Retinal pigment epithelial cell (primary cell): ENCODE measurements at places on chromosomes 5 and 9.

GRCh38 chr9:7137040-7137439 lies 379.3 kb downstream of the KDM4C start:
- DNase-seq = no peak

GRCh38 chr9:134734270-134734669 lies 92.7 kb downstream of the COL5A1 start:
- DNase-seq = no peak

DNA sequence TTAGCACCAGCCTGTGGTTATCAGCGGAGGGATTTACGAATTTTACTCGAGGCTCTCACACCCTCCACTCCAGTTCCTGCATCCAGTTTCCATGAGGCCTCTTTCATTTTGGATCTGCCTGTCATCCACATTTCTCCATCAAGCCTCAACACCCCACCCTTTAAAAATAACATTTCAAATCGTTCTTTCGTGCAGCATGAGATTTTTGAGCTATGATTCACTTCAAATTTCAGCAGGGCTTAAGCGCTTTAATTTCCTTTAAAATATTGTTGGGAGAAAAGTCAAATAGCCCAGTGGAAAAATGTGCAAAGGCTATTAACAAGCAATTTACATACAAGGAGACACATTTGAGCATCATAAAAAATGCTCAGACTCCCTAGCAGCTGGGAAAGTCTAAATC lies 103.2 kb downstream of the MSX2 start:
- DNase-seq = no peak

GRCh38 chr9:78668148-78668832 lies 371.4 kb downstream of the PSAT1 start:
- DNase-seq = peak; percentile 24

- DNase-seq = peak; percentile 93
Measured at GRCh38 chr9:111730937-111731567, 63.7 kb downstream of the SHOC1 start.

DNA sequence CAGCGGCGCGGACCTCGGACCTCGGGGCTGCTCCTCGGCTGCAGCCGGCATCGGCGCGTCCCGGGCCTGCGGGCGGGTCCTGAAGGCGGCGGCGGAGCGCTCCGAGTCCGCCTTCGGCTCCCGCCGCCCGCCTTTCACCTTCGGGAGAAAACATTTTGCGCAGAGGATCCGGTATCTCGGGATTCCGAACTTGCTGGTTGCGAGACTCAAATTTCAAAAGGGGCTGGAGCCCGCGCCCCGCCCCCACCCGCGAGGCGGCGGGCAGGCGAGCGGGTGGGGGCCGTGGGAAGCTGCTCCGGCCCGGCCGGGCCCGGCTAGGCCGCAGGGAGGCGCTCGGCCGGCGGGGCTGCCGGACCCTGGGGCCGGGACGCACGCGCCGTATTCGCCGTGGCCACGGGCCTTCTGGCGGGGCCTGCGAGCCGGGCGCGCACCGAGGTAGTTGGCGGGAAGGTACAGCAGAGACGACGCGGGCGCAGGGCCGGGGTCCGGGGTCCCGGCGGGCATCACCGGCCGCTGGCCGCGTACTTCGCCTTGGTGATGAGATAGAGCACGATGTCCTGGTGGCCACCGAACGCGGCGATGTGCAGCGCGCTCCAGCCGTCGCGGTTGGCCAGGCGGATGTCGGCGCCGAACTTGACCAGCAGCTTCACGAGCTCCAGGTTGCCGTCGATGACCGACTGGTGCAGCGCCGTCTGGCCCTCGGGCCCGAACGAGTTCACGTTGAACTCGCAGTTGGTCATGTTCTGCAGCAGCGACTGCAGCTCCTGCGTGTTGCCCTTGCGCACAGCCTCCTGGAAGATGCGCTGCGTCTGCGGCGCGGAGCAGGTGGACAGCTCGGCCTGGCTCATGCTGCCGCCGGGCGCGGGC lies 757 bp downstream of the NRARP start:
- no peak for DNase-seq

- DNase-seq = no peak
Measured at GRCh38 chr5:40404613-40405012, 275.1 kb upstream of the PTGER4 start.

DNA sequence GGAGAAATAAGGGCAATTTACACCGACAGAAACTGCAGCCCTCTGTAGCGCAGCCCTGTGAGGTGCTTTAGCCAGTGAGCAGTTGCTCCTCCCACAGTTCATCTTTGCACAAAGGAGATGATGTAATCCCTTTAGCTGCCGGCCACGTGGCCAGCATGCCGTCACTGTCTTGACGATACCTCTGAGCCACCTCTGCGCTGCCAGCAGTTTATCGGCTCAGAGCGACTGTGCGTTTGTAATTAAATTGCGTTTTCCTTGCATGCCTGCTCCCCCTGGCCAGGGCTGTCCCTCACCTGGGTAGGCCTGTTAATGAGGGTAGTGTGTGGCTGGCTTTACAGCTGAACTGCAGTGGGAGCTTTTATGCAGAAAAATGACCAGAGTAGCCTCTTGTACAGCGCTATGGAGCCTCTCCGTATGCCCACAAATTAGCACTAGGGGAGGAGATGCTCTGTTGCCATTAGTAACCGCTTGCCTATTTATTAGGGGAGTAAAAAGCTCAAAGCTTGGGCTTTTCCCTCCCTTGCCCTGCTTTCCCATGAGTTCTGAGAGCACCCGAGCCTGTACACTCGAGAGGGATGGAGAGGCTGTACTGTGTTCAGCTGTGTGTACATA lies 107.0 kb downstream of the TRIO start:
- DNase-seq = peak; percentile 81

GRCh38 chr9:91198405-91198804 lies 163.3 kb downstream of the AUH start:
- DNase-seq = no peak
